ENCODE measurements at places on chromosomes 3 and 15. TPM values are rescaled to one million over a fixed set of nuclear protein-coding genes. Genes with fewer than 3 reads are reported as not detected.
A peak's percentile ranks its signal among the peaks of the same experiment; 100 is the strongest.

GRCh38 chr3:133258358-133258757, 141.5 kb upstream of the BFSP2 start:
- DNase-seq: no peak

GRCh38 chr3:130894986-130895280, 1.0 kb downstream of the ATP2C1 start:
- no peak for DNase-seq

GRCh38 chr3:11643201-11643603, 513 bp downstream of the VGLL4 start:
- DNase-seq: peak; percentile 55

GRCh38 chr3:129313415-129313664, 34.7 kb downstream of the HMCES start:
- no peak for DNase-seq

DNA sequence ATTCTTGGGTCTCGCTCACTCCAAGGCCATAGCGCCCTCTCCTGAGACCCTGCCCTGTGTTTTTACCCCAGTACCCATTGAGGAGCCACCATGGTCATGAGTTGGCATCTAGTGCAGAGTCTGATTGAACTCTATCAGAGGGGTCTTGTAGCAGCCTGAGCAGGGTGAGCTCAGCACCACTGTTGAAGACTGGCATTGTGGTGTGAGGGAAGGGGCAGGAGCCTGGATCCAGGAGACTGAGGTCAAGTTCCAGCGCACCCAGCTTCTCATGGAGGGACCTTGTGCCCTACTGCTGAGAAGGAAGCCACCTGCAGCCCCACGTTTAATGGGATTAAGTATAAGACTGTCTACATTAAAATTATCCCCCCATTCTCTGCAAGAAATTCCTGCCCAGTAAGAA, 65.8 kb upstream of the LARS2 start:
- DNase-seq: no peak

DNA sequence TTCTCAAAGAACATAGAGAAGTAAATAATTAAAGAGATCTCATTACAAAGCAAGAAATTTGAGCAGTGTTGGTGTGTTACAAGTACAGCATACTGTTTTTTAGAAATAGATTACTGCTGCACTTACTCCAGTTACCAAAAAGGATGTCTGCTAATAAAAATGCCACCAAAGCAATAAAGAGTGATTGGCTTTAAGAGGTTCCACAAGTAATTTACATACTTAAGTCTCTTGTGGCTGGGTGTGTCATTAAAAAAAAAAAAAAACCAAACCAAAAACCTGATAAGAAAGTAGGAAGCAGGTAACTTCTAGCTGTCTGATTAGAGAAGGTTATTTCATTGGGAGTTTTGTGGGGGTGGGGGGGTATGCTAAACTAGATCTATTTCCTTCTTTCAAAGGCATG, 15.2 kb downstream of the RAB11A start:
- no peak for DNase-seq

GRCh38 chr3:55405436-55405835, 81.7 kb downstream of the WNT5A start:
- DNase-seq: no peak

Gene MESP1
- 8.3 TPM for total RNA-seq

Gene COL8A1
- 28.9 TPM for total RNA-seq

GRCh38 chr15:40894681-40895448, 615 bp downstream of the VPS18 start:
- DNase-seq: peak; percentile 60

Gene SEMA7A
- 2.0 TPM for total RNA-seq

DNA sequence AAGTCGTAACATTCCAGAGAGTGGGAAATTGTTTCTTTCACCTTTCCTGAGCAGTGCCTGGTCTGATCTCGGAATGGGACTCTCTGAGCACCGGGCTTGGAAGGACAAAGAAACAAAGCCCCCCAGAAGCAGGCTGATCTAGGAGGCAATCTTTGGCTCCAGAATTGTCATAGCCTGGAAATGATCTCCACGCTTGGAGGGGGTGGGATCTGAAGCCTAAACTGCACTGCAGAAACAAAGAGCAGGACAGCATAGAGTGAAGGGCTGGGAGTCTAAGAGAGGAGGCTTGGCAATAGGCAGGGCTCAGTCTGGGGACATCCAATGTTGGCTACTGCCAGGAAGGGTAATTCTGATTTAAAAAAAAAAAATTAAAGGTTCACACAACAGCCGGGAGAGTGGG, 1.9 kb downstream of the CRABP1 start:
- no peak for DNase-seq

- DNase-seq: no peak
These were observed 178.3 kb downstream of the IGF1R start for GRCh38 chr15:98826658-98827057.

DNA sequence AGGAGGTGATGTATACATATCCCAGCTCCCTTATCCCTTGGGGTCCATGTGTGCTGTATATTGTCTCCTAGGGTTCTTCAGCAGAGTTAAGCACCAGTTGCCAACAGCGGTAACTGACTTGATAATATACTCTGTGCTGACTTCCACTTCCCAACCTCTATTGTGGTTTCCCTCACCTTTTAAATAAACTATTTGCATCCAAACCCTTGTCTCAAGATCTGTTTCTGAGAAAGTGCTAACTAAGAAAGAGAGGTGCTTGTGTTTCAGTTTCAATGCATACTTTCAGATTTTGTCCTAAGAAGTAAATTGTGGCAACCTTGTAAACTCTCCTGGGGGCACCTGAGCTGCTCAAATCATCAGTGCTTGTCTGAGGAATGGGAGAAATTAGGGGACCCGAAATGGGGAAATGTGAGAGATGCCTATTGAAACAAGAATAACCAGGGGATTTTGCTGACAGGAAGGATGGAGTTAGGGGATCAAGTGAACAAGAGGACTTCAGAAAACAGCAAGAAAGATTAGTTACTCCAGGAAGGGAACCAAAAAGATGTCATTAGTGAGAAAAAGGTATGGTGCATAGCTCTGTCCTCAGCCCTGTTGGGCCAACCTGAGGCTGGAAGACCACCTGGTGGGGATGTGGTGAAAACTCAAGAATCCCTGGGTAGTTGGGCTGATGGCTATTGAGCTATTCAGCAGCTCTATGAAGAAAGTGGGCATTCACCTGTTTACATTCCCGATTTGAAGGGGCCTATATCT, 50.9 kb upstream of the MRPL3 start:
- no peak for DNase-seq

DNA sequence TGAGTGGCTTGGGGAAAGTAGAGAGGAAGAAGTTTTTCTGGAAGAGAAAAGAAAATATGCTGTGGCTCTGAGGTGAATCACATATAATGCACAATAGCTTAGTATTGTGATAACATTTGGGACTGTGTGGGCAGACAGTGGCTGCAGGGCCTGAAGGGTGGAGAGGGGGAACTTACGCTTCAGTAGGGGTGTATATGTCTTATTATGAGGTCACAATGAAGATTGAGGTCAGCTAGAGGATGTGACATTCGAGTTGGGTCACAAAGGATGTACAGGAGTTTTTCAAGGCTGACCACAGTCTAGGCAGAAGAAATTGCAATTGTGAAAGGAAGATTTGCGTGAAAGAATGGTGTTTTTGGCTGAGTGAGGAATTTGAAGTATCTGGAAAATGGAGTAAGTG, 414.8 kb downstream of the LPP start:
- no peak for DNase-seq

DNA sequence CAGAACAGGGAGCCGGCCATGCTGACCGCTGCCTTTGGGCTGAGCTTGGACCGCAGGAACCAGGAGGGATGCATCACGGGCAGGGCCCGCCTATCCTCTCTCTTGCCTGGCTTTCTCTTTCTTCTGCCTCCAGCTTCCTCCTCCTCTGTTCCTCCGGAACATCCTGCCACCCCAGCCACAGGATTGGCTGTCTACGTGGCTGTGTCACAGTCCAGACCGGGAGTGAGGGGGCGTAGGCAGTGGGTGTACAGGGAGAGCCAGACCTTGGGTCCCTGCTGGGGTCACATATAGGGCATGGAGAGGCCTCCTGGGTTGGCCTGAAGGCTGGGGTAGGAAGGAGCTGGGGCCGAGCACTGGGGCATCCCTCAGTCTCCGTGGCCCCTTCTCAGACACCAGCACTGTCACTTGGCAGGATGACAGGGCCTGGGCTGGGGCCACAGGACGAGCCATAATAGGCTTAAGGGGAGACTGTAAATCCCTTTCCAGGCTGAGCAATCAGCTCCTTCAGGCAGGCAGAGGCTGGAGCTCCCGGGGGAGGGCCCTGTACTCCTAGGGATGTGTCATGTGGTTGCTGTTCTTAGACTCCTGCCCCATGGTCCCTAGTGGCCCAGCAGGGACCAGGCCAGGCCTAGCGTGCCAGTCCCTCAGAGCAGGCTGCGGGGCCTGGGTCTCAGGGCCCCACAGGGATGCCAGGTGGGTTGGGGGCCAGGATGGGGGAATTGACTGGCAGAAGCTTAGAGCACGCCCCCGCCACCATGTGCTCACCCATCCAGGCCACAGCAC, 25.4 kb downstream of the LINGO1 start:
- DNase-seq: peak; percentile 48

Gene PGBD4
- 2.9 TPM for total RNA-seq

Gene CEMIP
- total RNA-seq: 3.9 TPM

- DNase-seq: no peak
These were observed 22.7 kb downstream of the ZIC4 start for GRCh38 chr3:147383617-147384016.

Gene GOLGA8G
- not detected for total RNA-seq

DNA sequence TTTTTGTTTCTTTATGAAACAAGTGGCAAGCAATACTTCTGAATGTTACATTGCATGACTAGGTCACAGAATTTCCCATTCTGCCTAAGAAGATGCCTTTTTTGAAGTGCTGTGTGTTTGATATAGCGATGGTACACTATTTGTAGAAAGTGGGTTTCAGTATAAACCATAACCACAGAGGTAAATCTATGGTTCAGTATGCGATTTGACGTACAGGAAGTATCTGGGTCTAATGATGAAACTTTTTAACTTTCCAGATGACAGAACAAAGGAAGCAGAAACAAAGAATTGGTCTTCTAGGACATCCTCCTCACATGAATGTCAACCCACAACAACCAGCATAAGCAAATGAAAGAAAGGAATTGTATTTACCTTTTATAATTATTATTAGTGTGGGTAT, 133.4 kb upstream of the BHLHE40 start:
- DNase-seq: no peak

GRCh38 chr15:66841953-66842681, 140.1 kb downstream of the SMAD6 start:
- DNase-seq: peak; percentile 96

Gene CDCP1
- 0.47 TPM for total RNA-seq

Gene ALG1L2
- total RNA-seq: 0.89 TPM

- DNase-seq: no peak
These were observed 209.5 kb downstream of the ZIC1 start for GRCh38 chr3:147618691-147619090.

- DNase-seq: no peak
These were observed 98.9 kb upstream of the CHL1 start for GRCh38 chr3:97417-98258.

- no peak for DNase-seq
These were observed 33.2 kb upstream of the NR2C2 start for GRCh38 chr3:14913926-14914778.

Gene DIPK2A
- total RNA-seq: 14.4 TPM

Gene FAM43A
- total RNA-seq: 8.6 TPM

Gene PHC3
- 52.9 TPM for total RNA-seq

DNA sequence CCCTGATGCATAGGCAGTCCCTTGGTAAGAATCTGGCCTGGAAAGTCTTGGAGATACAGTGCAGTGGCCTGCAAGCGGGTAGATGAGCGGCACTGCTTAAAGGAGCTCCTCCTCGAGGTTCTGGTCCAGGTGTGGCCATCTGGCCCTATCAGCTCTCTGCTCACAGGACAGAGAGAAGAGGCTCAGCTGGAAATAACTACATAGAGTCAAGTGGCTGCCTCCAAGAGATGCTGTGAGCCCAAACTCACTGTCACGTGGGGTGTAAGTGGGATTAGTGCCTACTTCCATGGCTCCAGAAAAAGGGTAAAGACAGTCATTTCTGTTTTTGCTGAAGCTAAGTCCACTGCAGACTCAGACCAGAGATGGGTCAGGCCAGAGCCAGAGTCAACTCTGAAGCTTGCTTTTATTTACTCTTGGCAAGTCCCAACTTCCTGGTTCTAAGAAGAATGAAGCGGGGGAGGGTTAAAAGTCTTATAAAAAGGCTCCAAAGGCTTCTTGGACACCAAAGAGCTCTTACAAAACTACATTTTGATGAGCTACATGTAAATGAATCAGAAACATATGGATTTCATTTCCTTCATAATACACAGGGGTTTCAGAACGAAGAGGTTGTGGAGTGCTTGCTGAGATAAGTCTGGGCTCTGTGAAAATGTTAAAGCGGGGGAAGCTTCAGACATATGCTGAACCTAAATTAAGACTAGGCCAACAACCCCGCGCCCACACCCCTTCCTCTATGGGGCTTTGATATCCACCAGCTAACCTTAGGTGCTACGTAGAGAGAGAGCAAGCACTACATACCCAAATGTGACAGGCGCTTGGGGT, 77.1 kb downstream of the PDZRN3 start:
- no peak for DNase-seq
